ENCODE measurements at places on chromosomes 4 and X.

DNA sequence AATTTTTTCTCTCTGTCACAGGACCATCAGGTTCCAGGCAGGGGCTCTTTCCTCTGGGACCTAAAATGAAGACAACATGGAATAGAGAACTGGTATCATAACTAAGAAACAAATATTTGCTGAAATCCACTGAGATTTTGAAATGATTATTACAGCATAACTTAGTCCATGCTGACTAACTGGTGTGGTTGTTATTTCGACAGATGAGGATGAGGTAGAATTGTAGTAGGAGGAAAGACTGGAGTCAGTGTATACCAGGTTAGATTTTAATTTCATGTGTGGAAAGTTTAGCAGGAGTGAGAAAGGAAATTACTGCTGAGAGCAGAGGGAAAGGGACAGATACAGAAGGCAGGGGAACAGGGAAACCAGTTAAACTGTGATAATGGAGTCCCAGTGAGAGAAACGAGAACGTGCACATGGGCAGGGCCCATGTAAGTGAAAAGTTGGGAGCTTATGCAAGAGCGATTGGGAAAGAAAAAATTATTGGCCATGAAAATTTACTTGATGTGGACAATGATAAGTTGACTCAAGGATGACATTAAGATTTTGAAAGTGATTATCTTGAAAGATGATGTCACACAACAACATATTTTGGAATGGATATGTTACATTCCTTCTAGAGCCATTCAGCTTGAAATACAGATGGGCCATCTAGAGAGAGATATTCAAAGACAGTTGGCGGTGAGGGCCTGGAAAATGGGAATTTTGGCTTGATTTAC, 98.7 kb upstream of the DDIT4L start:
- DNase-seq: no peak

- no peak for DNase-seq
These were observed 1617.2 kb upstream of the AGA start for GRCh38 chr4:179059396-179059795.

GRCh38 chr4:109826719-109827118, 1.1 kb upstream of the RRH start:
- DNase-seq: no peak

DNA sequence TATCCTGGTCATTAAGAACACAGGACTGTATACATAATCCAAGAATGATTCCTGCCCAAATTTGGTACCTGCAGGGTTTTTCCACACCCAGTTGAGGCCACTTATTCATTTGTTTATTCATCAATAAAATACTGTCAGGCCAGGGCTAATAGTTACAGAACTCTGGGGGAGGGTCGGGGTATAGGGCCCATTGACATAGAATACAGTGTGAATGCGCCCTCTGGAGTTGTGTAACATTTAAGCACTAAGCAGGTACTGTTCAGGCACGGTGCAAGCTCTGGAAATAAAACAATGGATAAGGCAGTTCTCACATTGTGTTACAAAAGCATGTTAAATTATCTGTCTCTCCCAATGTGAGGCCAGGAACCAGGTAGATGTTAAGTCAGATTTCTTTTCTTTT, 30.8 kb upstream of the LRBA start:
- DNase-seq: peak; percentile 59

- no peak for DNase-seq
These were observed 105.1 kb upstream of the ARHGAP24 start for GRCh38 chr4:85369703-85370380.

GRCh38 chr4:176238157-176238610, 30.8 kb downstream of the ASB5 start:
- DNase-seq: no peak

DNA sequence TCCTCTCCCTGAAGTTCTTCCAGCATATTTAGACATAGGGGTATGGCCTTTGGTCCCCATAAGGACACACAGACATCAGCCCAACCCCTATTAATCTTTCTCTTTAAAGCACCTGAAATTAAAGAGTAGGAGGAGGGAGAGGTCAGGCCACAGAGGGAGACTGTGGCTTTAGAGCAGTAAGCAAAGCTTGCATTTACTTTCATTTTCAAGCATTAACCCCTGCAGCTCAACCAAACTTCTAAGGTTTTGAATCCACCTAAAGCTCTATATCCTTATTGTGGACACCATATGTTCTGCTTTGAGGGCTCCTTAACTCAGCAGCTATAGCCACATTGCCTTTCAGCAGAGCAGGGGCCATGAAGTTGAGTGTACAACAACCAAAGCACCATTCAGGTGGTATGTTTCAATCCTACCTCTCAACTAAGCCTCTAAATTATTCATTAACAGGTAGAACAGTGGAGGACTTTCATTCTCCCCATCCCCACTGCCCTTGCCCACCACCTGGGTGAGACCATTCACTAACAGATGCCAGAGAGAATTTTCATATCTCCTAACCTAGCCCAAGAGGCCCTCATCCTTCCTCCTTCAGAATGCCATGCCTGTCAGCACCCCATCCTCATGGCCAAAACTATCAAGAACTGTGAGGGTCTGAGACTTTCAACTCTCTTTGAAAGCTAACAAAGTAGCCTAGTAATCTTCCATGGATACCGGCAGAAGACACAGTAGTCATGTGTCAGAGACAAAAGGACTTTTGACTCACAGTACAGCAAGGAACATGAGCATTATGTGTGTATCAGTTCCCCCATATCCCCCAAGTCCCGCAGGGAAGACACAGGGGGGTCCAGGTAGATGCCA, 20.8 kb downstream of the LIN54 start:
- no peak for DNase-seq

DNA sequence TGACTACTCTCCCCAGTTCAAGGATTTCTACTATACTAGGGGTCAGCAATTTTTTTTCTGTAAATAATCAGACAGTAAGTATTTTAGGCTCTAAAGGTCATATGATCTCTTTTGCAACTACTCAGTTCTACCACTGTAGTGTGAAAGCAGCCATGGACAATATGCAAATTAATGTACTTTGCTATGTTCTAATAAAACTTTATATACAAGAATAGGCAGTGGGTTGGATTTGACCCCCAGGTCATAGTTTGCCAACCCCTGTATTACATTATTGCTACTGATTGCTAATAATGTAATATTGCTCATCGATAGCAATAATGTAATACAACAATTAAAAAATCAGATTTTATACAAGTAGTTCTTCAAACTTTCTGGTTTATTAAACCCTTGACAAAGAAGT, 59.2 kb upstream of the GPR34 start:
- no peak for DNase-seq

DNA sequence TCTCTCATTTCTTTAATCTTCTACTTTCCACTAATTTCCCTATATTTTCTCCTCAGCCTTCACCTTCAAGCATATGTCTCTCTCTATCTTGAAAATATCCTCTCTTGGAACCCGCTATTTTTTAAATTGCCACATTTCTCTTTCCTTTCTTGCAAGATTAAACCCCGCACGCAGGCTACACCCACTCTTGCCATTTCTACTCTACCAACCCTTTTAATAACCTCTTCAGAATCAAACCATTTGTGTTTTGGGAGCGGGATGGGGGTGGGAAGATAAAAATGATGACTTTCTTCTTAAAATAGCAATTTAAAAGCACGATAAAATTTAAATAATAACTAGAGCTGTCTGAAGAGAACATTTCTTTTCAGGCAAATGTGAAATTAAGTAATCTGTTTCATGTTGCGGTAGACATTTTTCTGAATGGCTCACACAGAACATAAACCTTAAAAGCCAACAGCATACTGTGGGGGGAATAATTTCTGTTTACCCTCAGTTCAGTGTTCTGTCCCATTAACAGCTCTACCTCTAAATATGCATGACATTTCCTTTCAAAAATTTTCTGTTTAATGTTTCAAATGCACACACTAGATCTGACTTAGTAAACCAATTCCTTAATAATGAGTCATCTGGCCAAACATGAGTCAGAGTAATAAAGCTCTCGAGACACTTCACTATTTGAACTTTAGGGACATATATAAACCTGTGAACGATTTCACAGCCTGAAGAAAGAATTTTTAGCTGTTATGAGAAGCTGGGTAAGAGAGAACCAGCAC, 20.5 kb downstream of the ARSJ start:
- DNase-seq: peak; percentile 82

- DNase-seq: no peak
These were observed 113.9 kb upstream of the ANXA3 start for GRCh38 chr4:78437608-78438088.

GRCh38 chr4:156186111-156186510, 232.4 kb upstream of the CTSO start:
- no peak for DNase-seq

DNA sequence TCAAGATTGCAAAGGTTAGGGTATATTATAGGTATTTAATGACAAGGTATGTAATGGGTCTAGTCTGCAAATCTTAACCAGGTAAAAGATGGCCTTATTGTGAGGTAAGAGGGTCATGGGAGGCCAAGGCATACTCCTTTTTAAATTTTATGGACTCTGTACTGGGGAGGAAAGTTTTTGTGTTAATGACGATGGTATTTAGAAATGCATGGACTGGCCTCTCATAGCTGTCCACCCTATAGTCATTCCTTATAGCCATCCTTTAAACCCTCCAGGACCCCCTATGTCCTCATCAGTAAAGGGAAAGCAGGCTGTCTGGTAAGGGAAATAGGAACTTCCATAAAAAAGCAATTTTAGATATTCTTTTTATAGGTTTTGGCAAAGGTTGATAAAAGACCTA, 1.5 kb downstream of the AIMP1 start:
- no peak for DNase-seq

DNA sequence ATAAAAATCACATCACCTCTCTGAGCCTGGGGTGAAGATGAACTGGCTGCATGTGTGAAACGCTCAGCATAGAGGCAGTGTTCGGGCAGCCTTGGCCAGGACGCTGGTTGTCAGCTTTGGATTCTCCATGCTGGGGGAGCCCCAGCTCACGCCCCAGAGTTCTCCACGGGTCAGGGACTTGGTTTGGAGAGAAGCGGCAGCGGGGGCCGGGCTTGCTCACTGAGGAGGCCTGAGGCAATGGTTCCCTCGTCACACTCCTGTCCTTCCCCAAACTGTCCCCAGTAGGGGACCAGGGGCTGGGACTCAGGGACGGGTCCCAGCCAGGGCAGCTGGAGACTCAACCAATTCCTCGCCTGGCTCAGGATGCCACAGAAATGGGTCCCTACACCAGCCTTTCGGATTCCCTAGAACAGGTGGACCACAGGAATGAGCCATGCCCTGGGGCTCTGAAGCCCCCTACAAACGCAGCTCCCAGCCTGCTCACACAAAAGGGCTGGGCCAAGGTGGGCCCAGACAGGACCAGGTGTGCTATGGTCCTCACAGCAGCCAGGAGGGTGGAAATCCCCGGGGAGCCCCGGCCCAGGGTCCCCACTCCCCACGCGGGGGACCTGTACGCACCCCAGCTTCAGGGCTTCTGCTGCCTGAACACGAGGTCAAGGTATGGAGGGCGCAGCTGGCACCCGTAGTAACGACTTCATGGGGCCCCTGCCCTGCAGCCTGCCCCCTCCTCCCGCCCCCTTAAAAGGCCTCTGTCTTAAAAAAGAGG, 1.4 kb downstream of the MXD4 start:
- DNase-seq: no peak

DNA sequence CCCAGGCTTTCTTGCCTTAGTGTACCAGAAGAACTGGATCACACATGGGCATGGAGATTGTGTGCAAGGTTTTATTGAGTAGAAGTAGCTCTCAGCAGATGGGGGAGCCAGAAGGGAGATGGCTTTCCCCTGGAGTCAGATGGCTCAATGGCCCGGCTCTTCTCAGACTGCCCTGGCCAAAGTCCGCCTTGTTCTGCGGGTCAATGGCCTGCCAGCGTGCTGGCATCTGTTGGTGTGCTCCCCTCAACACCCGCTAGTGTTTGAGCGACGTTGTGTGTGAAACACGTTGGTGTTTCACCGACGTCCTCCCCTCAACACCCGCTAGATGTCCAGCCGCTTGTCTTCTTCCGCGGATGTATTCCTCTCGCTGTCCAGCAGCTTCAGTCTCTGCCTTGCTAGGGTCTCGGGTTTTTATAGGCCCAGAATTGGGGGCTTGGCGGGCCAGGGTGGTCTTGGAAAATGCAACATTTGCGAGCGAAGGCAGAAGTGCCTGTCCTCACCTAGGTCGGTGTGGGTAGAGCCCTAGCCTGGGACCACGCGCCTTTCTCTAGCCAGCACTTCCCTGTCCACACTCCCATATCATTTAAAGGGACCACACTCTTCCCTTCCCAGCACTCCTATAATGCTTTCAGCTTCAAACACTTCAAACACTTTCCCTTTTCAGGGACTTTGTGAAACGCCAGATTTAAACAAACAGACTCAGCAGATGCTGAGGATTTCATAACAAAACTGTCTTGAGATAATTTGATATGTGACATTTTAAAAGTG, 21.1 kb upstream of the PRKG2 start:
- DNase-seq: no peak

GRCh38 chr4:893995-894705, 38.0 kb downstream of the GAK start:
- no peak for DNase-seq

DNA sequence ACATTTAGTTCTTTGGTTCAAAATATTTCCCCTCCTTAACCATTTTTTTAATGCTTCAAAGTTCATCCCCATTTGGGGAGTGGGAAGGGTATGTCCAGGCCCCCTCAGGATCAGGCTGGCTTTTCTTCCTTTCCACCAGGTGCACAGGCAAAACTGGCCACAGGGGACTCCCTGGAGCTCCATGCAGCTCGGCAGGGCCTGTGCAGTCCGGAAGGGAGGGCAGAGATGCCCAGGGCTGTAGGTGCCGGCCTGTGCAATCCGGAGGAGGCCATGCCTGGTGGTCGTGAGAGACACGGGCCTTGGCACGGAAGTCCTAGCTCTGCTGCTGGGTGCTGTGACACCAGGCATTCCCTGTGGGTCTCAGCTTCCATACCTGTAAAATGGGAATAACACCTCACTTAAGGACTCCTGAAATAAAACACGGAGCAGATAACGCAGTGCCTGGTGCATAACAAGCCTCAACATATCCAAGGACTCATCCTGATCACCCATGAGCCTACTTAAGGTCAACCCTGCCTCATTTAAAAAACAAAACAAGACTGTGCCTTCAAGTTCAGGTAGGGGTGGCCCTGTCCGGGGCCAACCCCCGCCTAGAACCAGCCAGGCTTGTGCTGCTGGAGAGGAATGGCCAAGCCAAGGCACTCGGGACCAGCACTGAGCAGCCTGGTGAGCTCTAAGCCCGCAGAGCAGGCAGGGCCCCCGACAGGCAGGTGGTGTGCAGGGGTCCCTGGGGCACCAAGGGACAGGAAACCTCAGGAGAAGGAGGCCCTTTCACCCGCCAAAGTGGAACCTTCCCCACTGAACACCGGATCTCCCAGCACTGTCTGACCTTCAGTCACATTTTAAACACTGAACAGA, 21.2 kb upstream of the CYP4V2 start:
- no peak for DNase-seq

- no peak for DNase-seq
These were observed 1000.6 kb downstream of the CCSER1 start for GRCh38 chr4:91127831-91128230.

DNA sequence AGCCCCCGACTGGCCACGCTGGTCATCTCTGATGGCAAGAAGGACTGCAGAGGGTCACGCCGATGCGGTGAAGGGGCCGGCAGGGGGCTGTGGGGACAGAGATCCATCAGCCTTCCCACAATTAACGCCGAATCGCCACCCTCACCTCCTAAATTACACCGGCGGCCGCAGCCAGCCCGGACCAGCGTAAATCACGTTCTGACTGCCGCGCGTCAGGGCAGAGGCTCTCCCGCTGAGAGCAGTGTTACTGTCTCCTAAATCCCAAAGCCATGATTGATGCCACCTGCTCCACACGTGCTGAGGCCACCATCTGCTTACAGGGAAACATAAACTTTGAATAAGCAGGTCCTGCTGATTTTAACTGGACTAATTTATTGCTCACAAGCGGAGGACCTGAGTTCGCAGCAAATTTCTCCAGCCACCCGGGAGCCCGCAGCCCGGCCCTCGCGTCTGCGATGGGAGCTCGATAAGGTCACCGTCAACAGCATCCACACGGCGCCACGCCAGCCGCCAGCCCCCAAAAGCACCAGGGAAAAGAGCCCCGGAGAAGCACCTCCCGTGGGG, 127.3 kb upstream of the NKX1-1 start:
- DNase-seq: no peak

All from DMS153 (cell line).